ENCODE measurements at places on chromosomes 7 and 10. TPM values are rescaled to one million over a fixed set of nuclear protein-coding genes. Genes with fewer than 3 reads are reported as not detected.

The NXPH1 gene
- not detected for total RNA-seq

The STN1 gene
- 23.3 TPM for total RNA-seq

The TRIL gene
- total RNA-seq = under 0.01 TPM

The FGF8 gene
- total RNA-seq = not detected

The SLC29A4 gene
- total RNA-seq = 2.2 TPM

The PPIA gene
- total RNA-seq = 2,028 TPM

The TAS2R5 gene
- 0.86 TPM for total RNA-seq

The HOXA1 gene
- 0.32 TPM for total RNA-seq

The CREB3L2 gene
- total RNA-seq = 33.2 TPM

The SMKR1 gene
- total RNA-seq = not detected

The ADRA2A gene
- 0.32 TPM for total RNA-seq

The FXYD4 gene
- not detected for total RNA-seq

The NPTX2 gene
- 0.43 TPM for total RNA-seq

The ATG9B gene
- total RNA-seq = 0.32 TPM

The FIGNL1 gene
- total RNA-seq = 20.3 TPM

The OPN1SW gene
- not detected for total RNA-seq

The FAM149B1 gene
- 28.5 TPM for total RNA-seq

The NOLC1 gene
- 30.7 TPM for total RNA-seq

The SLC26A3 gene
- not detected for total RNA-seq

The NANOS1 gene
- total RNA-seq = 1.9 TPM

The WNT8B gene
- total RNA-seq = not detected

The PTPRE gene
- 11.2 TPM for total RNA-seq

The GNAI1 gene
- 56.0 TPM for total RNA-seq

The BAIAP2L1 gene
- total RNA-seq = 9.1 TPM

The CHST12 gene
- total RNA-seq = 3.5 TPM

The TRIM74 gene
- total RNA-seq = not detected

The TWIST1 gene
- total RNA-seq = 19.3 TPM

The CALHM3 gene
- under 0.01 TPM for total RNA-seq

The OR2A42 gene
- under 0.01 TPM for total RNA-seq

The BTBD16 gene
- not detected for total RNA-seq

The PALS2 gene
- 12.9 TPM for total RNA-seq

The CUZD1 gene
- 0.32 TPM for total RNA-seq

The TBXAS1 gene
- not detected for total RNA-seq

The DNA2 gene
- 13.0 TPM for total RNA-seq
